ENCODE measurements at places on chromosomes 6 and 20.

DNA sequence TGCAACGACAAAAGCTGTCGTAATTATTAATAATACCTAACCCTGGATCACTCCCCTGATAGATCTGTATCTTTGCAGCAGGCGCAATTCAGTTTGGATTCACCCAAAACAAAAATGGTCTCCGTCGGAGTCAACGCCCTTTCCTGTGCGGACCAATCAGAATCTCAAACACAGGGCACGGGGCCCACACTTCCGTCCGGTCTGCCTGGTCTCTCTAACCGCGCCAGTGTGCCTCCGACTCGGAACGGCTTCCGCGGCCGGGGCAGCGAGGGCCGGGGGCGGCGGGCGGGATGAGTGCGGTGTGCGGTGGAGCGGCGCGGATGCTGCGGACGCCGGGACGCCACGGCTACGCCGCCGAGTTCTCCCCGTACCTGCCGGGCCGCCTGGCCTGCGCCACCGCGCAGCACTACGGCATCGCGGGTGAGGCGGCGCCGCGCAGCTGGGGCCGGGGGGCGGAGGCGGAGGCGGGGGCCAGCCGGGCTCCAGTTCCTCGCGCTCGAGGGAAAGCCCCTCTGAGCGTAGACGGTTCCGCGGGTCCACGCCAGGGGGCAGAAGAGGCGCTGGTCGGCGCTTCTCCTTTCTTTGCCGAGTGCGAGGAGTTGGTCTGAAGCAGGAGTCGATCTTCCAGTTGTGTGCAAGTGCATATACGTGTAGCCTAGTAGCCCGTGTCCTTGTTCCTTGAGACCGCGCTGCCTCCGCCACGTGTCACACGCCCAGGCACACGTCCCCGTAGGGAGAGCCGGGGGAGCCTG is at the start of gene PEX7:
Gene PEX7, plus strand, starts transcription at position 217 of the 752 bp plus-strand sequence. Its CDS starts 74 bp downstream, at position 291.
- peak; percentile 82 for DNase-seq

- no peak for DNase-seq
These were observed 103.1 kb downstream of the DST start for GRCh38 chr6:56539527-56540105.

DNA sequence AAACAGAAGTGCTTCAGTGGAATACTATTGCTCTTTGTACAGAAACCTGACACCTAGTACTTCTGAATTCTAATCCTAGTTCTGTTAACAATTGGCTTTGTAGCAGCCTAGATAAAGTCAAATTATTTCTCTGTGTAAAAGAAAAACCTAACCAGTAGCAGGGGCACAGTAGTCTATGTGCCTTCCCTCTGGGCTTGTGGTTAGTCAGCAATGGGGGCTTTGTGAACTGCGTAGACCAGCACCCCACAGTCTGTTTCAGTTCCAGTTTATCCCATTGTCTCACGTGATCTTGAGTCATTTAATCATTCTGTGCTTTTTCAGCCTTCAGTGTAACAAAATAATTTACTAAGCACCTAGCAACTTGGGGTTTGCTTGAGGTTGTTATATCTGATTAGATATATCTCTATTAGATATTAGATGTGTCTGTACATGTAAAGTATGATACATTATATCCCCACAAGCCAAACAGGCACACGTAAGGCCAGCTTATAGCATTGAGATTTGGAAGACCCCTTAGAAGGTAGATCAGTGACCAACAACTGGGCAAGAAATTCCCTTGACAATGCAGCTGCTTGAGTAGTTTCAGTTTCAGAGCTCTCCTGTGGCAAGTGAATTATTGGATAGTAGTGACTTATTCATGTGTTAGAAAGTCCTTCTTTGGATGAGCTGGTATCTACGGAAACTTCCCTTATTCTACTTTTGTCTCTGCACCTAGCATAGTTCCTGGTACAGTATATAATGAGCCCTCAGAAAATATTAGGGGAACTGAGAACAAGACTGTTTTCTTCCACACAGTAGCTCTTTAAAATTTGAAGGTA is 27.9 kb upstream of the CCR6 start:
- DNase-seq: no peak

GRCh38 chr6:88006557-88006956 is 41.1 kb upstream of the SPACA1 start:
- DNase-seq: no peak

DNA sequence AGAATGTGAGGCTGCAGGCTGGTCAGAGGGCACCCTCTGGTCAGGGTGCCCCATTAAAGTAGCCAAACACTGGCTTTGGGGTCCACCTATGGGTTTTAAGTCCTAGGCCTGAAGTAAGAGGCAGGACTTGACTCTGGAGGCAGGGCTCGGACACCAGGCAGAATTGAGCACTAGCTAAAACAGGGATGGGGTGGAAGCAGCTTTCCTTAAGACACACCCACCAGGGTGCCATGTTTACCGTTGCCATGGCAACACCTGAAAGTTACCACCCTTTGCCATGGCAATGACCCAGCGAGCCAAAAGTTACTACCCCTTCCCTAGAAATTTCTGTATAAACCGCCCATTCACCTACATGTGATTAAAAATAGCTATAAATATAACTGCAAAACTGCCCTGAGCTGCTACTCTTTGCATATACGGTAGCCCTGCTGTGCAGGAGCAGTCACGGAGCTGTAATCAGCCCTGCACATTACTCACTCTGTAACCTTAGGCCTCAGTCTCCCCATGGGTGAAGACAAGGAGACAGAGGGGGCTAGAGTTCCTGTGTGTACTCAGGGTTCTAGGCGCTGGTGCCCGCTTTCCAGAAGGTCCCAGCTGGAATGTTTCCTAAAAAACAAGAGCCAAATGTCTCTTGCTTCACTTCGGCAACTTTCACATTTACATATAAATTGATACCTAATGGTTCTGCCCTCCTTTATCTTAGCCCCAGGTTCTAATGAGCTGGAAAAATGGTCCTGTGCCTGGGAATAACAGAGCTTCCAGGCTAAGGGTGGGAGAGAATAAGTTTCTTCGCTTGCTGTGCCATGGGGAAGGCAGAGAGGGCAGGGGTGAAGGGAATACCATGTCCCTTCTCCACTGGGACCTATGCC is 27.2 kb upstream of the SRSF6 start:
- no peak for DNase-seq

DNA sequence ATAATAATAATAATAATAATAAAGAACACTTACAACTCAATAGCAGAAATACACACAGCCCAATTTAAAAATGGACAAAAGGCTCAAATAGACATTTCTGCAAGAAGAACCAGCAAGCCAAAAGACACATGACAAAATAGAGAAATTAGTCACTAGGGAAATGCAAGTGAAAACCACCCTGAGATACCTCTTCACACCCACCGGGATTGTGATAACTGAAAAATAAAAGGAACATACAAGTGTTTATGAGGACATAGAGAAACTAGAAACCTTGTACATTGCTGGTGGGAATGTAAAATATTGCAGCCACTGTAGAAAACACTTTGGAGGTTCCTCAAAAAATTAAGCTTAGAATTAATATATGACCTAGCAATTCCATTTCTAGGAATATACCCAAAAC is 59.2 kb downstream of the ZDHHC14 start:
- no peak for DNase-seq

- DNase-seq: no peak
These were observed 22.7 kb upstream of the RNF24 start for GRCh38 chr20:4038047-4038459.

- DNase-seq: no peak
These were observed 44.4 kb downstream of the HLA-DRA start for GRCh38 chr6:32483968-32484613.

DNA sequence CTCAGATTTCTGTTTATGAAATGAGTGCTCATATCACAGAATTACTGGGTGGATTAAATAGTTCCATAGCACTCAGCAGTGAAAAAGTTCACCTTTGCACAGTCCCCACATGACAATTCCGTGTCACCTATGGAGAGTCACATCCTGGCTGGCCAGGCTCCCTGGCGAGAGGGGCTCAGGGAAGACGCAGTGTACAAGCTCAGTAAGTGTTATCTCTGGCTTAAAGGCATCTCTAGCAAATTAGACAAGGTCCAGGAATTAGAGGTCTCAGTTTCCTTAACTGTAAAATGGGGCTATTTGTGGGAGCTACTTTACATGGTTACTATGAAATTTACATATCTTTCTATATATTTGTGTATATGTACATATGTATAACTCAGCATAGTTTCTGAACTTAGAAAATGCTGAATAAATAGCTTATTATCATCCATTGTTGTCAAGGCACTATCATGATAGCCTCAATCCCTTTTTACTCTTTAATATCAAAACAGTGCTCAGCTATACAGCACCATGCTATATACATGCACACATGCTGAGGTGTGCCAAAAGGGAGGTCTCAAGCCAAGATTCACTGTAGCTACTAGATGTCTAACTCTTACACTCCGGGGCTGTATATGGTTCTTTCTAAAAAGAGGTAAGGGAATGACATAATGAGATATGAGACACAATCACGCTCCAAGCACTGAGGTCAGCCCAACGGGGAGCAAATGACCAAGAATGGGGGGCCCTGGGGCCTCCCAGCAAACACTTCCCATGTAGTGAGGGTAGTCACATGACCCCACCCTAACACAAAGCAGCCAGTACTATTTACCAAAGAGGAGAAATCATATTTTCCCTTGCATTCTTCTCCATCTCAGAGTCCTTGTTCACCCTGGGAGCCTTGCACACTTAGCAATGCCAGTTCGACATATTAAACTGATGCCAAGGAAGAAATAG is 59.4 kb downstream of the SLC22A23 start:
- DNase-seq: no peak

GRCh38 chr6:12371641-12372146 is 81.5 kb downstream of the EDN1 start:
- no peak for DNase-seq

- no peak for DNase-seq
These were observed 194.4 kb downstream of the KIF16B start for GRCh38 chr20:16378712-16379370.

GRCh38 chr6:2852921-2853322 is 11.3 kb upstream of the SERPINB1 start:
- DNase-seq: no peak

DNA sequence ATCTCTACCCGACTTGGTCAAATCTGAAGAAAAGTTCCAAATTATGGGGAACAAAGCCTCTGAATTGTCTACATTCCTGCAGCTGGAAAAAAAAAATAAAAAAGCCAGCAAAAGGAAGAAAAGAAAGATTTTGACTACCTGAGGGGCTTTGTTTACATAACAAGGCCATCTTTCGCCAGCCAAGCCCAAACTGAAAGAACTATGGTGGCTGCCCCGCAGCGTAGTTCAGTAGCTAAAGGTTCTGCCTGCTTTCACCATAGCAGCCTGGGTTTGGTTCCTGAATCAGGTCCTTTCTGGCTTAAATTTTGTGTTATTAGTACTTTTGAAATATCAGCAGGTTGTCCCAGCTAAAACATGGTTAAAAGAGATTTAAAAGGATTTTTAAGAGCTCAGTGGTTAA is 35.4 kb downstream of the ZNF133 start:
- no peak for DNase-seq

DNA sequence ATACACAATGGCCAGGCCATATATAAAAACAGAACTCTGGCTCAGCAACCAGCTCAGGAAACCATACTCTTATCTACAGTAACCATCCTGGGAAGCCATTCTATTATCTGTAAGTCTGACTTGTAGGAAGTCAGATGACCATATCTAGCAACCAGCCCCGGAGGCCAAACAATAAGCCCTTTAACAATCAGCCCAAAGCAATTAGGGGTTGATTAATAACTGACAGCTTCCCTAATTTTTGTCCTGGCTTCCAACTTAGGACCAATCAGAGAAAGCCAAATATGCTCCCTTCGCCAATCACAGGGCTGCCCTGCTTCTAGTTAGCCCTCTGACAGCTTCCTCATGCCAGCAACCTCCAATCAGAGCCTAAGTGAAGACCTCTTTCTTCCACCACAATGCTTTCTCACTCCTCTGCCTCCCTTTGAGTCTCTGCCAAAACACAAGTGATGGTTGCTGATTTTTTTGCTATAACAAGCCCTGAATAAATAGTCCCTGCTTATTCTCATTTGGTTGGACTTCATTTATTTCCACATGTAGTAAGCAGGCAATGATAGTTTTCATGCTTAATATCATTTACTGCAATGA is 37.8 kb upstream of the STXBP5 start:
- no peak for DNase-seq

DNA sequence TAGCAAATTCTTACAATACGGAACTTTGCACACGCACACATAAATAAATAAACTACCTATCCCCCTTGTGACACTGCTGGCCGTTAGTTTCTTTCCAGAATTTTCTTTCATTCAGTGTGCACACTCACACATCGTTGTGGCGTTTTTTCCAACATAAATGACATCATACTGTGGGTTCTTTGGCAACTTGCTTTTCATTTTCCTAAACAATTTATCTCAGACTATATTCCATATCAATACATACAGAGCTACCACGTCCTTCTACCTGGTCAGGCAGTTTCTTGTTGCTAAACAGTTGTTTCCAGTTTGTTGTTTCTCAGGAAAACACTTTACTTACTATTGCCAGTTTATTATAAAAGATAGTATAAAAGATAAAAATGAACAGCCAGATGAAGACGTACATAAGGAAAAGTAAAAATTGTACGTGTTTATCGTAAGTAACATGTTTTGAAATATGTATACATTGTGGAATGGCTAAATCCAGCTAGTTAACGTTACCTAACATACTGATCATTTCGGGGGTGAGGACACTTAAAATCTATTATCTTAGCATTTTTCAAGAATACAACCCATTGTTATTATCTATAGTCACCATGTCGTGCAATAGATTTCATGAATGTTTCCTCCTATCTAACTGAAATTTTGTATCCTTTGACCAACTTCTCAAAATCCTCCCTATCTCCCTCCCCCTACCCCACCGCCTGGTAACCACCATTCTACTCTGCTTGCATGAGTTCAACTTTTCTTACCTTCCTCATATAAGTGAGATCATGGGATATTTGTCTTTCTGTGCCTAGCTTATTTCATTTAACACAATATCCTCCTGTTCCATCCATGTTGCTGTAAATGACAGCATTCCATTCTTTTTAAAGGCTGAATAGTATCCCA is 1.2 kb upstream of the TP53RK start:
- no peak for DNase-seq

GRCh38 chr20:35840421-35840820 is 68.6 kb downstream of the PHF20 start:
- no peak for DNase-seq

- no peak for DNase-seq
These were observed 120.7 kb upstream of the ADGRF1 start for GRCh38 chr6:47162793-47163192.

GRCh38 chr20:9220874-9221547 is 152.1 kb downstream of the PLCB4 start:
- DNase-seq: no peak

- no peak for DNase-seq
These were observed 40.3 kb downstream of the TAF4 start for GRCh38 chr20:62025394-62025793.

GRCh38 chr6:4575714-4576113 is 200.5 kb upstream of the CDYL start:
- DNase-seq: no peak

DNA sequence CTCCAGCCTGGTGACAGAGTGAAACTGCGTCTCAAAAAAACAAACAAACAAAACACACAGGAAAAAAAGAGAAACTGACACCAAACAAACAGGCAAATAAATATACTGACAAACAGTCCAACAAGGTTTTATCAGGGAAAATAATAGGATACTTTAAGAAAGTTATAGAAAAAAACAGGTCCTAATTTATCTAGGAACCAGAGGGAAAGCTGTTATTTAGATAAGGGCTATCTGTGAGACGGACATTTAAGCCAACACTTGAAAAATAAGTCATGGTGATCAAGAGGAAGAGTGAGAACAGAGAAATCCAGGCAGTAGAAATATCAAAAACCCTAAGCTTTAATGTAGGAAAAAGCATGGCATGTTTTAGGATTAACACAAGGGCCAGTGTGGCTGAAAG is 68.9 kb downstream of the FAM217A start:
- no peak for DNase-seq
